ENCODE measurements at places on chromosomes 1 and 21.

- no peak for DNase-seq
These were observed 43.3 kb upstream of the HP1BP3 start for GRCh38 chr1:20830378-20830777.

DNA sequence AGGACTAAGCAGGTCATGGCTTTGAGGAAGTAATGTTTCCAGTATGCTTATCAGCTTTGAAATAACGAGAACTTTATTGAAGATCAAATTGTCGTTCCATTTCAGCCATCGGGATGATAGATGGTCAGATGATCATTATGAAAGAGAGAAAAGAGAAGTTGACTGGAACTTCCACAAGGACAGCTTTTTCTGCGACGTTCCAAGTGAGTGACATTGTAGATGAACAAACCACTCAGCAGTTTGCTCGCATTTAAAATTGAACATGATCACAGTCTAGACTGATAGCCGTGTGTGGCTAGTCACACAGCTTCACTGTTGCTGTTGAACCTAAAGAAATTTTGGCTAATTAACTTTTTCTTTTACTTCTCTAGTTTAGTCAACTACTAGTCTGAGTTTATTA is 151.1 kb downstream of the TLR5 start:
- no peak for DNase-seq

DNA sequence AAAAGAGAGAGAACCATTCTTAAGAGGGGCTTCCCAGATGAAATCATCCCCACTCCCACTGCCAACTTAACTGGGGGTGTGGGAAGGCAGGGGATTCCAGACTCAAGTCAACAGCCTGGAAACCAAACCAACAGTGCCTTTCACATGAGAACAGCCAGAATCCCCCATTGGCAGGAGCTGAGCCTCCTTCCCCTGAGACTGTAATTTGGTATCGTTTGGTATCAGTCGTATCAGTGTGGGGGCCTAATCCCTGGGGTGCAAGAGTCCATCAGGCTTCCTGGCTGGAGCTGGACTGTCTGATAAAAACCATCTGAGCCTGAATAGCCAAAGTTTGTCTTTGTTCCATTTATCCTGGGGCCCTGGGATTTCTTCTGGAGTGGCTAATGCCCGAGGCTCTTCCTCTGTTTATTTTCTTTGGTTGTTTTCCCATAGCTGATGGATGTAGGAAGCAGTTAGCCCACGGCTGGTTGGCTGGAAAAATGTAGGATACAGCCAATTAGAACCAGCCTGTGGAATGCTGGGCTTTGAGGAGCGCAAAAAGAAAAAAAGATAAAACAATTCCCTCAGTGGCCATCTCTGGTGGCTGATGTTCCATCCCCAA is 84.6 kb downstream of the LAMC2 start:
- peak; percentile 64 for DNase-seq

GRCh38 chr1:207328004-207328403 is 6.5 kb downstream of the CD55 start:
- DNase-seq: no peak

- DNase-seq: no peak
These were observed 108.1 kb upstream of the CSF3R start for GRCh38 chr1:36590771-36591170.

DNA sequence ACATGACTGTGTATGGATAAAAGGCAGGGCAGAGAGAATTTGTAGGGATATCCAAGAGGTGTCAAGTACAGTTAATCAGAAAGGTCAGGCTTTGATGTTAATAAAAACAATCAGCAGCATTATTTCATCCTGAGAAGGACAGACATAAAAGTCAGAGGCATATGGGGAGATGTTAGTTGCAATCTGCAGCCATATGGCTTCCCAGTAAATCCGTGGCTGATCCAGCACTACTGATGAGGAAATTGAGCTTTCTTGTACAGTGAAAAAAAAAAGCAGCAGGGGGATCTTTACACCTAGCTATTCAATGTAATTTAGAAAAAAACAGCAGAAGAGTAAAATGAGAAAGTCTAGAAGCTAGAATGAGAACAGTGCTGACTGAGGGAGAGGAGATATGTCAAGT is 2.2 kb upstream of the SPRR1B start:
- no peak for DNase-seq

GRCh38 chr21:26406526-26406925 is 166.6 kb downstream of the CYYR1 start:
- DNase-seq: no peak

GRCh38 chr1:82441402-82441801 is 640.7 kb downstream of the ADGRL2 start:
- no peak for DNase-seq

GRCh38 chr21:14959343-14959742 is 105.5 kb downstream of the NRIP1 start:
- no peak for DNase-seq

DNA sequence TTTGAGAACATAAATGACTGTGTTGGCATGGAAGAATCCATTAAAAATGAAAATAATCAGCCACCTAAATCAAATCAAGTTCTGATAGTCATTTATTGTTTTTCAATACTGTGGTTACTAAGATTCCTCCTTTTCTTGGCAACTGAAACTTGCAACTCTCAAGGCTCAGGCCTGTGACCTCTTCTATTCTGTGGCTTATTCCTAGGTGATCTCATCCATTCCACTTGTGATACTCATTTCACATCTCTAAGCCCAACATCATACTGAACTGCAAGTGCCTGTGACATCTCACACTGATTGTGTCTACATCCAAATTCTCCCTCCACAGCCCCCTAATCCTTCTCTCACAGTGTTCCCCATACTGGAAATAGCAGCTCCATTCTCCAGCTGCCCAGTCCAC is 4.8 kb upstream of the ST6GALNAC5 start:
- no peak for DNase-seq

GRCh38 chr1:151512801-151513625 is 1.8 kb downstream of the CGN start:
- DNase-seq: peak; percentile 98
